ENCODE measurements at places on chromosomes 4 and X.

DNA sequence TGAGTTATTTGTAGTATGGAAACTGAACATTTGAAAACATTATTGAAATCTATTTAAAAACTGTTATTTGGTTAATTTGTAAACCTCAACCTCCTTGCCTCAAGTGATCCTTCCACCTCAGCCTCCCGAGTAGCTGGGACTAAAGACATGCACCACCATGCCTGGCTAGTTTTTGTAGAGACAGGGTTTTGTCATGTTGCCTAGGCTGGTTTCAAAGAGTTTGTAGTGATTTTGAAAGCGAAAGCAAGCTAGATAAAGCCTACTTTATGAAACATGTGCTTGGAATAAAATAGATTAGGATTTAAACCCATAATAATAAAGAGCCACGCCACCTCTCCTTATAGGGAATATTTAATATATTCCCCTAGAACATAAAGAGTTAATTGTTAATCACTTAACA lies 23.5 kb downstream of the ARSJ start:
- no peak for DNase-seq

DNA sequence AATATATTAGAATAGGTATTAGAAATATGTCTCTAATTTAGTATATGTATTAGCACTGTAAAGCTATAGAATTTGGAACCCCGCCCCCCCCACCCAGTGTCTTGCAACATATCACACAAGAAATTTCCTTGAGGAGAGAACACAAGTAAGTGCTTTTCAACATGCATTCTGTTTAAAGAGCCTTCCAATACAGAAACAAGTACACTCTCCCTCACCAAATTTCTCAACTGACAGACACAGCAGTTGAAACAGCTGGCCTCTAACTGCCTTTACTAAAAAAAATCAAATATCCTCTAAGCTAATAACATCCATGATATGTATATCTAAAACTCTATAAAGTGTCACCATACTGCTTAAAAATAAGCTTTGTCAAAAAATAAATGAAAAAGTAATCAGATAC lies 12.4 kb downstream of the CAMK2D start:
- no peak for DNase-seq

DNA sequence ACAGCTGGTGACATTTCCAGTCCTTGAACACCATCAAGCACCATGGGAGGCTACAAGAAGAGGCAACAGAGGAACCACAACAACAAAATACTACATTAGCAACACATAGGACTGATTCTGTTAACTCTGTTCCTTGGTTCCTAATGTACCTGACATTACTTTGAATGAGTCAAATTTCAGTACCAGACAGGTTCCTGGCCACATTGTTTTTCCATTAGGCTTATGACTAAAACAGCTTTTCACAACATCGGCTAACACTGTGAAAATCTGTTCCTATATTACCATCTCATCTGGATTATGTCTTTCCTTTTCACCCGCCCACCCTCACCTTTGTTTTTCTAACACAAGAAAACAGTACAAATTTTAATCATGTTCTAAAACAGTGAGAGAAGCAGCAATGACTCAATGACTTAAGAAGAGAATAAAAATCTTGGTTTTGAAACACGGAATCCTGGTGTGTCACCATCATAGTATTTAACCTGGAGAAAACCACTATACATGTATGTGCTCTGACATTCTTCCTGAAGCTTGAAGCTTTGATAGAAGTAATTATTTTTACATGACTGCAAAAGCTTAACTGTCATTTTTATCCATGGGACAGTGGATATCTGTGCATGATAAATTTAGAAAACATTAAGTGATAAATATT lies 143.9 kb downstream of the SCFD2 start:
- DNase-seq: no peak

- no peak for DNase-seq
Measured at GRCh38 chr4:62513306-62513705, 1313.2 kb downstream of the ADGRL3 start.

GRCh38 chrX:47047989-47048388 lies 30.3 kb upstream of the RGN start:
- DNase-seq: no peak

DNA sequence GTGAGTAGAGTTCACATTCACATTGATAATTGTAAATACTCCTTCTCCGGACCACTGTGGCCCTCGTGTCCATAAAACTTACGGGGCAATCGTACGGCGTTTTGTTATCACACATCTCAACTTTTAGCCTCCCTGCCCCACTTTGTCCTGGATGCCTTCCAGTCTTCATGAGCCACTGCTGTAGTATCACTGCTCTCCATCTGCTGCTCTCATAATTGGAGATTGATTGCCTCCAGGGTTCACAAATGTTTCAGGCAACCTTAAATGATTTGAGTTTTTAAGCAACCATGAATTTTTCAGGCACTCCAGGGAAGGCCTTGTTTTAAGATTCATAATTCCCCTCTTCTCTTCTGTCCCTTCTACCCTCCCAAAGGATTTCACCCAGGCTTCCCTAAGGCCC lies 28.4 kb downstream of the ALPK1 start:
- no peak for DNase-seq

GRCh38 chr4:152220201-152220666 lies 315.7 kb downstream of the FBXW7 start:
- no peak for DNase-seq

- no peak for DNase-seq
Measured at GRCh38 chr4:123825596-123826291, 429.1 kb downstream of the SPRY1 start.

- DNase-seq: no peak
Measured at GRCh38 chrX:114999906-115000305, 17.5 kb downstream of the IL13RA2 start.

DNA sequence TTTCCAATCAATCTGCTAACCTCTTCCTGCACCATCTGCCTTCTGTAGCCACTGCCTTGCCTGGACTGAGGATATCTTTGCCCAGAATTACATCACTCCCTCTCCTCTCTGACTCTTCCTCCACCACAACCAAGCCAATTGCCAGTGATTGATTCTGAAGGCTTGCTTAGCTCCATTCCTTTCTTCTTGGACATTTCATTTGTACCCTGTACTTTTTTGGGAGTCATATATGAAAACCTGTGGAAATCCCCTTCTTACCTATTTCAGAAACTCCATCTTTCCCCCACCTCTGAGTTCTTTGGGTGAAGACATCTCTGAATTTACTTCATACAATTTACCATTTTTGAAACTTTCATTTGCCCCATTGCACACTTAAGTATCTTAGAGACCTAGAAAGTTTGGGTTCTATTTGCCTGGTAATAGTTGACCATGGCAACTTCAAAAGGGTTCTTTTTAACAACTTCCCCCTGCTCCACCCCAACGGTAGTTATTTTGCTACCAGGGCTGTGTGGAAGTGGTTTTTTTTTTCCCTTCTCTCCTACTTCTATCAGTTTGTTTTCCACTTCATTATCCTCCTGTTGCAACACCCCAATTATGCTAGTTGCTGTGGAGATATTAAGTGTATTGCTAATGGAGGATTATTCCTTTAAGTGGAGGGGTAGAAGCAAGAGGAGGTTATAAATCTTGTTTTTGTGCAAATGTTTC lies 14.3 kb downstream of the SGMS2 start:
- no peak for DNase-seq

Data from cortex of kidney (tissue), 1 donor.